ENCODE measurements at places on chromosomes 5 and 9.

GRCh38 chr9:128886211-128886891, 4.4 kb downstream of the LRRC8A start:
- DNase-seq = no peak

DNA sequence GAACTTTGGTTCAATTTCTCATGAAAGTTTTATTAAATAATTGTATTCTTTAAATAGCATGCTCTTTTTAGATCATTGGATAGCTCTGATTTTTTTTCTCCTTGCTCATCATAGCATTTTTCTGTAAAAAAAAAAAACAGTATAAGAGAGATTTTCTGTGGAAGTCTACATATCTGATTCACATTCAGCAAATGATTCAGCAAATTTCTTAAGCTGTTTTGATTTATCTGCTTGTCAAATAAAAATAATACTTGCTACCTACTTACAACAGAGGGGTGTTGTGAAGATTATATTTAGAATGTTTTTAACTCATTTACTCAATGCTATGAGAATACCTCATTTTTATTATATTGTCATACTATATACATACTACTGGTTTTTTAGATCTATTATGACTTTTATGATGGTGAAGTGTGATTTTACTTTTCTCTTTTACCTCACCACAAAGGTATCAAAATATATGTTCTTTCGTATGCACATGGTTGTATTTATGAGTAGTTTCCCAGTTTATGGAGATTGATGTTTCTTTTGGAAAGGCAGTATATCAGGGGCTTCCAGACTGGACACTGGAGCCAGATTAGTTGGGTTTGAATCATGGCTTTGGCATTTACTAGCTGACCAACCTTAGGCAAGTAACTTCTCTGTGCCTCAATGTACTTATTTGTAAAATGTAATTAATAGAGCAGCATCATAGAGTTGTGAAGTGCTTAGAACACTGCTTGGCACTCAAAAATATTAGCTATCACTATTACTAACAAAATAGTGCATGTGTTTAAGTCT, 25.5 kb downstream of the TNPO1 start:
- no peak for DNase-seq

GRCh38 chr5:54401515-54401914, 54.0 kb upstream of the HSPB3 start:
- DNase-seq = no peak

DNA sequence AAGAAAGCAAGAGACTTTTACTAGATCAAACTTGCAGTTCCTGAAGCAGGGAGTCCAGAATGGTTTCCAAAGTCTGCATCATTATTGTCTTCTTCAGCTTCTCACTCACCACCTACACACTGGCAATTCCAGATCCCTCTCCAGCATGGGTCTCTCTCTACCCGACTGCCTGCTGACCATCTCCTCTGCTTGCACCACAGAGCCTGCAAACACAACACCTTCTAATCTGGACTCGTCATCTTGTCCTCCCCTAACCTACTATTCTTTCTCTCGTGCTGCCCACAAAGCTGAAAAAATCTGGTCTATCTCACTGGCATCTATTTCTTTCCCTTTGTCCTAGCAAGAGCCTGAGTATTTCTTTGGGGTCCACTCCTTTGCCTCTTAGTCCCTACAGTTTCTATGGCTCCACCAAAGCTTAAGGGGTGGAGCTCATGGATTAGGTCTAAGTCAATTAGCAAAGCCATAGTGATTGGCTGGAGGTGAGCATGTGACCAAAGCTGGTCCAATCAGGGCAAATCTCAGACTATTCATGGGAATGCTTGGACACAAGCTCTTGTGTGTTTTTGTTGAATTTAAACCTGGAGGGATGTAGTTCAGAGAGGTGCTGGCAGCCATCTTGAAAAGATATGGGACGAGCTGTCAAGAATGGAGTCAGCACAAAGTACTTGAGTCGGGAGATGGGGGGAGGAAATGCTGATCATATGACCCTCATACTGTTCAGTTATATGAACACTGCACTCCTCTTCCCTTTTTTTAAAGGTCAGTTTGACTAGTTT, 63.5 kb downstream of the GALNT12 start:
- no peak for DNase-seq

DNA sequence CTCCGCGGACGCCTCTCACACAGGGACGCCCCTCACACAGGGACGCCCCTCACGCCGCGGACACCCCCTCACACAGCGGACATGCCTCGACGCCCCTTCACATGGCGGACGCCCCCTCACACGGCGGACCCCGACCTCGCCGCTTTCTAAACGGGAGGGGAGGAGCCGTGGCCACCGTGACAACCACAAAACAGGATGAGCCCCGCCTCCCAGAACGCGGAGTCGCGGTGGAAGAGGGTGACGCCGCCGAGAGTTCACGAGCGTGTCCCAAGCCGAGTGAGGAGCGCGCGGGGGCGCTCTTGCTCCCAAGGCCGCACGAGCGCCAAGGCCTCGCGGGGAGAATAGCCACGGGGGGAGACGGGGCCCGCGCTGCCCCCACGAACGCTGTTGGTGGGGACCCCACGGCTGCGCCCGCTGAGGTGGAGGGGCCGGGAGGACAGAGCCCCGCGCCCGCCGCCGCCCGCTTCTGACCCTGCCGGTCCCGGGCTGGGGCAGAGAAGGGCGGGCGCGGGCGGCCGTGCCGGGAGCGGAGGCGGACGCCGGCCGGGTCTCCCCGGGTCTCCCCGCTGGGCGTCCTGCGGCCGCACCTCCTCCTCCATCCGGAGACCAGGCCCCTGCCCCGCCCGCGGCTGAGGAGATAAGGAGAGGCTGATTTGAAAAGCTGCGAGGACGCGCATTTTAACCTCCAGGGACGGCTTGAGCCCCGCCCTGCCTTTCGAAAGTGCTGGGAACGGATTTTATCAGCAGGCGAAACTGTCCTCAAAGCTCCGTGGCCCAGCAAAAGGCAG, 3.9 kb upstream of the NKD2 start:
- DNase-seq = peak; percentile 61

DNA sequence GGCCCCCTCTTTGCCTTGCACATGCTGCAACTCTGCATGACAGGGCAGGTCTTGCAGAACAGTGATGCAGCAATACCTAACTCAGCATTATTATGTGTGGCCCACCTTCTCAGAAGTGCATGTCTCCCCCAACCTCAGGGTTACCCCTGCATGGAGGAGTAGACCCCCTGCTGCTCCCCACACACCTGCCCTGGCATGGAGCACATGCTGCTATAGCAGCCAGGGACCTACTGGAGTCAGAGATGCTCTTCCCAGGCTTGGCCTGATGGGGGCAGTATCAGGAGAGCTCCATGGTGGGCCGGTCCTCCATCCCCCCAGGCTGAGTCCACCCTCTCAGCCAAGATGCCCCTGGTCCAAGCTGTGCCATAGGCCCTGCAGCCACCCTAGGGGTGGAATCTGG, 13.2 kb upstream of the BOD1 start:
- DNase-seq = no peak

GRCh38 chr5:963310-963672, 45.3 kb upstream of the NKD2 start:
- no peak for DNase-seq
